ENCODE measurements at places on chromosomes 12 and 14.

GRCh38 chr14:99628887-99629618, 15.9 kb upstream of the HHIPL1 start:
- DNase-seq: peak; percentile 37

- DNase-seq: no peak
Observed at GRCh38 chr12:38664661-38665269, 240.6 kb downstream of the CPNE8 start.

- no peak for DNase-seq
Observed at GRCh38 chr12:106434526-106434925, 77.0 kb downstream of the POLR3B start.

DNA sequence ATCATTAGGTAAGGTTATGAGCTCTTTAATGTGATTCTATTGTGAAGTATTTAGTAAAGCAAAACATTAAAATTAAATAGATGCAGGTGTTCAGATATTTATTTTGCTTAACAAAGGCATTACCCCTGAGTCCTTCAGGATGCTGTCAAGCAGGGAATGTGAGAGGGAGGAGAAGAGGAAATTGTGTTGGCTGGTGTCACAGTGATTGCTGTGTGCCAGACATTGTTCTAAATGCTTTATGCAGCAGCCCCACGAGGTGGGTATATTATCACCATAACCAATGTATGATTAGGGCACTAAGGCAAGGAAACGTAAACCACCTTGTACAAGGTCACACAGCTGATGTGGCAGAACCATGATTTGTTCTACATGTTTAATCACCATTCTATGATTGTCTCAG, 80.1 kb downstream of the STAB2 start:
- no peak for DNase-seq

DNA sequence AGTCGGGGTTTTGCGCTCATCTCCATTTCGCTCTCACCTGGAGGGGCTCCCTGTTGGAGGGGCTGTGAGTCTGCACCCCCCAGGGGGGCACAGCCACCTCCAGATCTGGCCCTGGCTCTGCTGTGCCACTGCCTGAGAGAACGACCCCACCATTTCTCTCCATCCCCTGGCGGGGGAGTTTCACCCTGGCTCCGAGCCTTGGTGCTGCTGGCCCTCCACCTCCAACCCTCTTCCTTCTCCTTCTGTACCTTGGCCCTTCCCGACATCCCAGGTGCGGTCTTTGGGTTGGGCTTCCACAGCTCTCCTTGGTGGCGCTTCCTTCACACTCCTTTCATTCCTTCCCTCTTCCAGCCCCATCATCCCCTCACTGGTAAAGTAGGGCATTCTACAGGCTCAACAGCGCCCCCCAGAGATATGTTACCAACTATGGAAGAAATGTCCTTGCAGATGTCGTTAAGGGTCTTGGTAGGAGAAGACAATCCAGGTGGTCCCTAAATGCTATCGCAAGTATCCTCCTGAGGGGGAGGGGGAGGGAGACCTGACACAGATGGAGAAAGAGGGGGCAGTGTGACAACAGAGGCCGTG, 16.3 kb downstream of the SERPINA1 start:
- no peak for DNase-seq

- DNase-seq: no peak
Observed at GRCh38 chr14:35988972-35989690, 163.0 kb downstream of the BRMS1L start.

- no peak for DNase-seq
Observed at GRCh38 chr14:104171029-104171697, 32.8 kb downstream of the KIF26A start.

DNA sequence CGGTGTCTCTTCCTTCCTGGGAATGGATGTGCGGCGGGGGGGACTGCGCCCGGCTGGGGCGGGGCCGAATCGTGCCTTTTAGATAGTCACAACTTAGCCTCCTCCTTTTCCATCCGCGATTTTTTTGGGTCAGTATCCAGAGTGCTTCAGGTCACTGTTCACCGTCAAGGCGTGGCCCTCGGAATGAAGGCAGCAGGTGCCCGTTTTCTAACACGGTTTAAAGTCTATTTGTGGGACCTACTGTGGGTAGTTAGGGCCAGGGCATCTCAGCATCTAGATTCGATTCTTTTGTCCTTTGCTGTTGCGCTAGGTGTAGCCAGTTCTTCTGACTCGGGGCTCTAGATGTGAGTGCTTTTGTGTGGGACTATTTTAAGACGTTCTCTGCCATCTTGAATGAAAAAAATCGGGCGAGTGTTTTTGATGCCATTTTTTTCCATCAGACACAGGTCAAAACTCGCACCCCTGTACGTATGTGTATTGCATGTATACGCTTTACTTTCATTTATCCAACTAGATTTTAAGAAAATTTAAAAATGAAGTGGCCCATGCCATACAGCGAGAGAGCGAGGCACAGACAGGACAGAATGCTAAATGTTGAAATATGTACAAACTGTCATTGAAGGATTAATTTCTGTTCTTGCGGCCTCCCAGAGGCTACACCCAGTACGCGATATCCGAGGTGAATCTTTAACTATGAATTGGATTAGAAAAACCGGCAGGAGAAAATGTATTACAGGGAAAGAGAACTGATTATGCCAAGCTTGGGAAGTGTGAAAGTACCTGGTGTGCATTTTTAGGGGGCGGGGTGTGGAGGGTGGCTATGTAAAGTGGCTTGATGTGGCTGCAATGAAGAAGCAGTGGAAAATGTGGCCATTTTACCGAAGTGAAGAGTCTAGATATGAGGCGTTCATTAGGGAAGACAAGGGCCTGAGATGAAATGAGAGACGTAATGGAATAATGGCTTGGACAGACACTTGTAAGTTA, 835 bp downstream of the VEZT start:
- DNase-seq: peak; percentile 13

DNA sequence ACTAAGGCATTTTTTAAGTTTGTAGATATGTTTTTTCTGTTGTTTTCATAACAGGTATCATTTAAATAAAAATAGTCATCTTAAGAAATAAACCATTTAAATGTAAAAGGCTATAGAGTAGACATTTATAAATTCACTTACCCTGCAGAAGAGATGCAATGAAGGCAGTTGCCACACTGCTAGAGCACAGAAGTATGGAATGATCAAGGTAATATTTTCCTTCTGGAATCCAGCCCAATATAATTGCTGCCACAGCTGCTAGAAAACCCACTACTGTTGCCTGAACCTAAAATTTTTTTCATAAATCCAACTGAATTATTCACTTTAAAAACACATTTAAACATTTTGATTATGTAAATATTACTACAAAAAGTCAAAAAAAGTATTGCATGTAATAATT, 69.2 kb downstream of the SLC41A2 start:
- no peak for DNase-seq

DNA sequence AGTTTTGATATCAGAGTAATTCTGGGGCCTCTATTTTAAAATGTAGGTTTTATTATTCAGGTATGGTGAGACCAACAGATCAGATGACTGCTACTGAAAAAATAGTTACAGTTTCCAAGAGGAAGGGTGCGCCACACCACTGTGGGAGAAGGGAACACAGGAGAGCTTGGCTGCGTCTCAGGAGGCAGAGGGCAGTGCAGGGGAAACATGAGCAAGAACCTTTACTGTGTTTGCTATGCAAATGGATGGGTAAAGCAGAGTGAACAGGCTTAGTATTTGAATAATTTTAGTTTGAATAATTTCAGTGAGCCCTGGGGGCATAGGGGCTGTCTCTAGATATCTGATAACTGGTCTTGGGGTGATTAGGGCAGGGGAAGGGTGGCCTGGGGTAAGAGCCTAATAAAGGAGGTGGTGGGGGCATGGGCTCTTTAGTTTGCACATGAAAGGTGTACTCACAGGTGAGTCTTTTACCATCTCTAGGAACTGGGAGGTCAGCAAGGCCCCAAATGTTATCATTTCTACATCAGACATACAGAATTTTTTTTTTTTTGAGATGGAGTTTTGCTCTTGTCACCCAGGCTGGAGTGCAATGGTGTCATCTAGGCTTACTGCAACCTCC, 196.8 kb upstream of the NEDD1 start:
- no peak for DNase-seq

Measured in activated CD4-positive, alpha-beta T cell treated with anti-CD3 and anti-CD28 coated beads for 24 hours (primary cell).